SHP77 (cell line): ENCODE measurements at places on chromosomes 16 and 17.

- DNase-seq = peak; percentile 71
Measured at GRCh38 chr16:85384833-85385462, 228.2 kb upstream of the GSE1 start.

- no peak for DNase-seq
Measured at GRCh38 chr17:36017799-36018198, at the start of gene CCL23. Gene CCL23 (minus strand): TSS chr17:36017972. CDS start chr17:36017897, 75 bp downstream.

DNA sequence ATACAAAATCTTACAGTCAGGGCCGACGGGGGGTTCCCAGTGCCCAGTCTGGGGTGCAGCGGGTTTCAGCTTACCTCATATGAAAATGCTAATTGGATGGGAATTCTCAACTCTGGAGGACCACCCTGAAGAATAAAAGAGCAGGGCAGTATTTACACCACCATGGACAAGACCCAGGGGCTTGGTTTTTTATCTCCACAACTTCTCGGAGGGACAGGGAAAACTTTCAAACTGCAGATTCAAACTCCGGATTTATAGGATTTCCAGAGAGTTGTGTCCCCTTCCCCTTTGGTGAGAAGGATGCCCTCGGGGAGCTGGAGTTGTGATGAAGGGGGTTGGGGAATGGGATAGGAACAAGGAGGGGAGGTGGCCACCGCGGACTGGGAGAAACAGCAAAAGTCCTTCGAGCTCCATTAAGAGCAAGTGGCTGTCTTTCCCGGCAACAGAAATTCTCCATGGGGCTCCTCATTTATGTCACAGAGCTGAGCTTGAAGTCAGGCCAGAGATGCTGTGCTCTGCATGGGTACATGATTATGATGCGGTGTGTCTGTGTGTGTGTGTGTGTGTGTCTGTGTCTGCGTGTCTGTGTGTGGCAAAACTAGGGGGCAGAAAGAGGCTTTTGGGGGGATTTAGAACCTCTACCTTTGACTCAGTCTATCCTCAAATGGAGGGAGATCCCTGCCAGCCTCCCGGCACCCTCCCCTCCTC is 15.7 kb downstream of the FOXL1 start:
- DNase-seq = no peak

- DNase-seq = peak; percentile 72
Measured at GRCh38 chr17:47276868-47277267, 23.2 kb downstream of the ITGB3 start.

DNA sequence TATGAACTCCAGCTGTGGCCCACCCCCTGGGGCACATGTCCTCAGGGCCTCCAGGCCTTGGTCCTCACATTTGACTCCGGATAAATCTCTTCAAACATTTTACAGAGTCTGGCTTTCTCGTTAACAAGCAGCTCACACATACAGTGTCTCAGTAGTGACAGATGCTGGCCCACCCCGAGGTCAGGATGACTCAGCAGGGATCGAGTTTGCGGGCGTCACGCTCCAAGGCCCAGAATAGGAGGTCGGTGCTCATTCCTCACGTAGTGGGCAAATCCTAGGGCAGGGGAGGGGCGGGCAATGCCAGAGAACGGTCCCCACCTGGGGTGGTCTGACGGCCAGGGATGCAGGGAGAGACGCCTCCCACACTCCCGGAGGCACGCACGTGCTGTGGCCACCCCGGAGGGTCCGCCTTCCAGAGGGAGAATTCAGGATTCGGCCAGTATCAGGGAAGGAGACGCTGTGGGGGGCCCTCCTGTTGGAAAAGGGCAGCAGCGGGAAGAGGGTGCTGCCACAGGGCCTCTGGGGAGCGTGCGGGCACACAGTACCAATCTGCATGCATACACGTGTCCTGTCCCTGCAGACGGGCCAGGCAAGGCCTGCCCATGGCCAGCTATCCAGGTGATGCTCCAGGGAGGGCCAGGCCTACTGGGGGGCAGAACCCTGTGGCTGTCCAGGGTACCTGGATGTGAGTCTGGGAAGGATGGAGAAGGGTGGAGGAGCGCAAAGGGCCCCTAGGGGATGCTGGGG is 8.6 kb downstream of the SLC7A5 start:
- DNase-seq = peak; percentile 83

GRCh38 chr16:23959752-23960072 is 123.9 kb downstream of the PRKCB start:
- no peak for DNase-seq

- no peak for DNase-seq
Measured at GRCh38 chr17:4519361-4519788, 20.7 kb downstream of the SPNS2 start.
